Stimulated activated CD8-positive, alpha-beta memory T cell treated with anti-CD3 and anti-CD28 coated beads, Interleukin-7, amount 100 ng/mL, for 48 hours (primary cell): ENCODE measurements at places on chromosomes 7 and 10.
A peak's percentile ranks its signal among the peaks of the same experiment; 100 is the strongest.

DNA sequence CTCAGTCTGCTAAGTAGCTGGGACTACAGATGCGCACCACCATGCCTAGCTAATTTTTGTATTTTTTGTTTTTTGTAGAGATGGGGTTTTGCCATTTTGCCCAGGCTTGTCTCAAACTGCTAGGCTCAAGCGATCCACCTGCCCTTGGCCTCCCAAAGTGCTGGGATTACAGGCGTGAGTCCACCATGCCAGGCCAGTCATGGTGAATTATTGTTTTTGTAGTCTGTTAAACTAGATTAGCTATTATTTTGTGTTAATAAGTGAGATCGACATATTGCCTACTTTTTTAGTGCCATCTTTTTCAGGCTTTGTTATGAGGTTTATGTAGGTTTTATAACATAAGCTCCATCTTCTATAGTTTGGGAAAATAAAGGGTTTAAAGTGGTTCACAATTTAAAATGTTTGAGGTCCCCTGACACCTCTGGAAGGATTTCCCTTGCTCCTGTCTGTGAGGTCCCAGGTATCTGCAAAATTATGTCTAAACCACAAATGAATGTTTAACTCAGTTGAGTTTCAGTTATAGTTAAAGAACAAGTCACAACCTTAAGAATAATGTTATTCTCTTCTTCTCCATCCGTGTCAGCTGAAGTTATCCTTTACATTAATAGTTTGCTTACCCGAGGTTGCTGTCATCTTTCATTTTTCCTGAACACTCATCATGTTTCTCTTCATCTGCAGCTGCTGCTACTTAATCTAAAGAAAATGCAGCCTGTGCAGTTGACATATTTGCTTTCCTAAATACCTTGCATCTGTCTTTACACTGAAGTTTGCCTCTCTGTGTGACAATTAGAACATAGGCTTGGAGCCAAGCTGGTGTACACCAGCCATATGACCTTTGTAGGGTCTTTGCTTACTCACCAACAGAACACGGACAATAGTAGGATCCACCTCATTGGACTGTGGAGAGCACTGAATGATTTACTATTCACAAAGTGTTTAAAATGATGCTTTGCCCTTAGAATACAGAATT is 8.9 kb upstream of the VSTM4 start:
- no peak for DNase-seq

DNA sequence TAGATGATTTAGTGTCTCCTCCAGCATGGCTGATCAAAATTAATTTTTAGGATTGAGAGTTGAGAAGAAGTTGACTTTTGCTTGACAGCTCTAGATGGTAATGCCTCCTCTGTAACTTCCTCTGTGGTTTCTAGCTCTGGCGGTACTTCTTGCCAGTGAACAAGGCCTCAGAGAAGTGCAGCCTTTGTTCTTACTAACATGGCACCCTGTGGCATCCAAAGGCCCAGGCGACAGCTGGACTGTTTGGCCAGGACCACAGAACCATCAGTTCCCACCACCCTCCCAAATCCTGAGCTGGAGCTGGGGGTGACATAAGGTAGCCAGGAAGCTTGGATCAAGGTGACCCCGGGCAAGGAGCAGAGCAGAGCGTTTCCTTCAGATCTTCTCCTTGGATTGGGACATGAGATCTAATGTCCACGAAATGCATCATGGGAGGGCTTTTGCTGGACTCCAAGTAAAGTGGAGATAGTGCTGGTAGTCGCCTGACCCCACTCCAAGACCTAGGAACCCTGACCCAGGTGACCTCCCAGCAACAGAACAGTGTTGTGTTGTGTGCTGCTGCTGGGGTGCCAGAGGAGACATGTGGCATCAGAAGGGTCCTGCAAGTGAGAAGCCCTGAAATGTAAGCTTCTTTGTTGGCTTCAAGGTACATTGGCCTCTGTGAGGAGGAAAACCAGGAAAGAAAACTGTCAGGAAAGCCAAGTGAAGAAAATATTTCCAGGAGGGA is 41.8 kb downstream of the APBB1IP start:
- no peak for DNase-seq

DNA sequence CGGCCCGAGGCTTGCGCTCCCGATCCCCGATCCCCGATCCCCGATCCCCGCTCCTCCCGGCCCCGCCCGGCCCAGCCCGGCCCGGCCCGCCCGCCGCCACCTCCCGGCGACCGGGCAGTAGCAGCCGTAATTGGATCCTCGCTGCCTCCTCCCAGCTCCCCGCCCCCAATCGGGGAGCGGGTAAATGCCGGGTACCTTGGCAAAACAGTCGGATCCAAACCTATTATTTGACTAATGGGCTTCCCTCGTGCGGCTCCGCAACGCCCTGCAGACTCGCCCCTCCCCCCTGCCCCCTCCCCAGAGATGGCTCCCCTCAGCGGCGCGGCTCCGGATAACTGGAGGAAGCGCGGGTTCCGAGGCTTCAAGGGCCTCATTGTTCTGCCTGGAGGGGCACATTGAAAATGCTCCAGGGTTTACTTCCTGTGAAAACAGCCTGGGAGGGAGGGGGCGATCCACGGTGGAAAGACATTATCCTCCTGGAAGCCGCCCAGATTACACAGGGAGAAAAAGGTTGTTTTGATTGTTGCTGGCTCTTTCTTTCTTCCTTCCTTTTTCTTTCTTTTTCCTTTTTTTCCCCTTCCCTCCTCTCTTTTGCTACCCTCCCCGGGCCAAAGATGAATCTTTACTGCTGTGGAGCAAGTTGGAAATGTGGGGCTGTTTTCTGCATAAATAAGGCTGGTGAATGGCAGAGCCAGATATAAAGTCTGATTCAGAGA is 94.7 kb upstream of the ZMIZ1 start:
- DNase-seq, result peak; percentile 23

GRCh38 chr7:128192497-128193142 is 48.5 kb upstream of the LEP start:
- no peak for DNase-seq

DNA sequence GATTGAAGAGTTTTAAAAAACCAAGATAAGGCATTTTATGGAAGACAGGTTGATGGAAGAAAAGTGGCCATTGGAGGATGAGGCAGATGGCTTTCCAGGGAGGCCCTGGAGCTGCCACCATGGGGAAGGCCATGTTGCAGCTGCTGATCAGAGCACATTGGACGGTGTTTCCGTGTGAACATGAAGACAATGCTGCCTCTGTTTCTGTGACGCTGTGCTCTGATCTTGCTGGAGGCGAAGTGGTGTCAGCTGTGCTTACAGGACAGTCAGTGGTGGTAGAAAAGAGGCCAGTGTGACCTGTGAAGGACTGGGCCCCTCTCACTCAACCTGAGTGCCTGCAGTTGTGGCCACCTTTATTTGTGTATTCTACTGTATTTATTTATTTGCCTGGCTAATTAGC is 132.9 kb downstream of the FAM204A start:
- DNase-seq, result no peak

DNA sequence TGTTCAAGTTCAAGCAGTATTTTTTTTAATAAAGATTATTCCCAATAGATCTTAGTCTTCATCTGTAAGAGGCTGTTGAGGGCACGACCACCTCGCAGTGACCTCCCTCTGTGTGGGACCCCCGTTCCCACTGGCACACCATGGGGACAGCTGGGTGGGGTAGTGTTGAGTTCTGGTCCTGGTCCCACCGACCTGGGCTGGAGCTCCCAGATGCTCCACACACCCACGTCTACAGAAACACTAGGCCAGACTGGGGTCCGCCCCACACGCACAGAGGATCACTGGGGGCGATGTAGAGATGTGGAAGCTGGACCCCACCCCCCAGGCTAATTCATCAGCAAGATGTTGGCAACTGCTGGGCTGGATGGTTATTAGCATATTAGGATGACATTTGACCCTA is 623.6 kb downstream of the PTPRN2 start:
- no peak for DNase-seq
